COR-L47 (cell line): ENCODE measurements at places on chromosomes 13 and 19.

DNA sequence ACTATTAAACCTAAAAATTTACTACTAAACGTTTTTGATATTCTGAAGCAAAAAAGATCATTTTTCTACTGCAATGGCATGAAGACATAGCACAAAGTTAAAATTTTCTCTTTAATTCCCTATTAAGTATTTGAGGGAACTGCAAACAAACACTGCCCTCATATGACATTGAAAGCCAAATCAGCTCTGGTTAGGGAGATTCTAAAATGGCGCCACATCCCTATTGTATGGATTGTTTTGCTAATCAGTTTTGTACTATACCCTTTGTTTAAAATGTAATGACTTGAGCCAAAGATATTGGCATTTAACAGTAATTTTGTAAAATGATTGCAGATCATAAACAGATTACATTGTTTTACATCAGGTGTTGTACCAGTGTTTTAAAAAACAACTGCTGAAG lies 65.8 kb downstream of the FLT1 start:
- no peak for DNase-seq

DNA sequence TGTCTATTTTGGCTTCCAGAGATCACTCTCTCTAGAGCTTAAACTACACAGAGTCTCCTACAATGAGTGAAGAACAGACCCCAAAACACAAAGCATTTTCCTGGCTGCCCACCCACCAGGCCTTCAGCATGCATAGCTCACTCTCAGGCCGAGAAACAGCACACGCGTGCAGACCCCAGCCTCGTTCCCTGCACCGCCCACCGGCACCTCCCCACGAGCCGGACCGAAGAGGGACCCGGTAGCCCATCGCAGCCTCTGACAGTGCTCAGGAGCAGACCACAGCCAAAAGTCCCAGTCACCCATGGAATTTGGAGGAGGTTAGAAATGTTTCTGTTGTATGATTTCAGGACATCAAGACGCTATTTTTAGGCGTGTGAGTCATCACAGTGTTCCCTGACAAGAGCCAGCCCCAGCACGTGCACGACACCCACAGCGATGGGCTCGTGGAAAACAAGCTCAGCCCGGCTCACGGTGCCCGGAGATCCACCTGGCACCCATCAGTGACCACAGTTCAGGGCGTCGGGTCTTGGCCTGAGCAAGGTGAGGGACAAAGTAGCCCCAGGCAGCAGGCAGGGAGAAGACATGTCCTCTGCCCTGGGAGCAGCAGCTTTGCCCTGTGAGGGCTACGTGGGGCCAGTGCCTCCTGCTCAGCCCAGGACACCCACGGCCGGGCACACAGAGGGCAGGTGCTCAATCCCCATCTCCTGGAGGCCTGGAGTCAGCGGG lies 50.1 kb upstream of the SPACA7 start:
- no peak for DNase-seq

DNA sequence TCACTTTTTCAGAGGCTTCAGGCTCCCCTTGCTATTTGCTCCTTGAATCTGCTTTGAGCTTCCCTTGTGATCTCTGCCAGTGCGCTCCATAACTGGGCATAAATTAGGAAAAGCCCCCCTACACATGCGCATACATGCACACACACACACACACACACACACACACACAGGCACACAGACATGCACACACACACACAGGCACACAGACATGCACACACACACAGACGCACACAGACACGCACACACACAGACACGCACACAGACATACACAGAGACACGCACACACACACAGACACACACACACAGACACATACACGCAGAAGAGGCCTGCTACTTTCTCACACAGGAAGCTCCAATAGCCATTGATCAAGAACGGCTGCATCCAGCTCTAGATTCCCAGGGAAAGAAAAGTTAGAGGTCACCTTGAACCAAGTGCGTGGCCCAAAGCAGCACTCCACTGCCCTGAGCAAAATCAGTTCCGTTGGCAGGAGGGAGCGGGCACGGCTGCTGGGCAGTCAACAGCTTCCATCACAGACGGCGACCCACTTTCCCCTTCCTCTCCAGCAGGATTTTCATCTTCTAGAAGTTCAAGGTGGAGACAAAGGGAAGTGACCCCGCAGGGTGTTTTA lies 145.6 kb downstream of the DPF1 start:
- DNase-seq, result no peak

DNA sequence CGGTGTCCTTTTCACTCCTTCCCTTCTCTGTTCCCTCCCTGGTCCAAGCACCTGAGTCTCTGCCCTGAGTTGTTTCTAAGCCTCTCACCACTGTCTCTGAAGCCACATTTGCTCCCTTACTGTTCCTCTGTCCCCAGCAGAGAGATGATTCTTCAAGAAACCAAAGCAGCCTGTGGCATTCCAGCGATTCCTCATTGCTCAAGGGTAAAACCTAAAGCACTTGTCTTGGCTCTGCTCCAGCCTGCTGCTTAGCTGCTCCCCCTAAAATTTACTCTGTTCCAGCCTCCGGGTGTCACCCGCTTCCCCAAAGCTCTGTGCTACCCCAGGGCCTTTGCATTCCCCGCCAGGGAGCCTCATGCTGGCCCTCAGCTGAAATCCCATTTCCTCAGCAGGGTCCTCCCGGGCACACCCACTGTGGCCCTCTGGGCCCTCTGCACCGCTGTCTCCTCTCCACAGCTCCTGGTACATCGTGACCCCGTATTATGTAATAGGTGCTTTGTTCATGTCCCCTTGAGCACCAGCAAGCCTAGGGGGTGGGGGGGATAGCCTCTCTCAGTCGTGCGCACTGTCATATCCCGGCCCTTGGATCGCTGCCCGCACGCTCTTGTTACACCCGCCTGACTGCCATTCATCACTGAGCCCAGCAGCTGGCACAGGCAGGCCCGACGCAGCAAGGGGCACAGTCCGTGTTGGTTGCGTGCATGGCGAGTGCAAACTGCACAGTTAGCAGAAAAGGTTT lies 15.8 kb downstream of the TECR start:
- DNase-seq, result peak; percentile 98

GRCh38 chr19:38583985-38584305 lies 33.8 kb downstream of the MAP4K1 start:
- DNase-seq, result no peak

DNA sequence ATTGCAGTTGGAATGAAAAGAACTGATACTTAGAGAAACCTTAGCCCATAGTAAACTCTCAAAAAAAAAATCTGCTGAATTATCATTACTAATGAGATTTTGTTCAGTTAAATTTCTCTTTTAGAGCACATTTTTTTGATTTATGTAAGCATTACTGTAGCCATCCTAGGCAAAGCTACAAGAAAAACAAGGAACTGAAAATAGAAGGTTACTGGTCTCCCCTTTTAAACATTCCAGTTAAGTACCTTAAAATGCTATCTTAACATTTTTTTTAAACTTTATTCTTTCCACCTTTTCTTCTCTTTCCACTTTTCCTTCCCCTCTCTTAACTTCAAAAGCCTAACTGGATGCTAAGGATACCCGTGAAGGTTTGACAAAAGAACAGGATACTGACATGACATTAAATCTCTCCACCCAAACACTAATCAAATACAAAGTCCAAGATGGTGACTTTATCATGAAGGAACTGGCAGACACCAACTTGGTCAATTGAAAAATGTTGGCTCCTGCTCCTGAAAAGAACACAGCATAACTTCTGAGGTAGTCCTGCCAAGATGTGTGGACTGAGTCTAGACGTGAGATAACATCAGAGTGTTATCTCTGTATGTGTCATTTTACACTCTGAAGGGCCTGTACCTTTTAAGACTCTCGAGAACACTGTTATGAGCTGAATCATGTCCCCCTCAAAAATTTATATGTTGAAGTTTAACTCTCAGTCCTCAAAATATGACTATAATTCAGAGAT lies 29.5 kb upstream of the SACS start:
- DNase-seq, result no peak

DNA sequence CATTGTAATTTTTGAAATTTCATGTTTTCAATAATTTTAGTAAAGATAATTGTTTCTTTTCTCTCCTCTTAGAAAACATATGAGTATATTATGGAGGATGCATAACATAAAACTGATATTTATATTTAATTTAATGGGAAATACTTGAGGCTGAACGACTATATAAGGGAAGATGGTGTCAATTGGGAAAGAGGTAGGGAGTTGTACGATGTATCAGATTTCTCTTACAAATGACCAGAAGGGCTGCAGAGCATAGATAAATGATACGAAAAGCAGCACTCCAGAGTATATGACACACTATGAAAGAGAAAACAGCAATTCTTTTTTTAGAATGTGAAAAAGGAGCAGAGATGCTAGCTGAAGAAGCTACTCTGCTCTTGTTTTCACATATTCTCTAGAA lies 1308.0 kb upstream of the MIR17HG start:
- DNase-seq, result no peak

DNA sequence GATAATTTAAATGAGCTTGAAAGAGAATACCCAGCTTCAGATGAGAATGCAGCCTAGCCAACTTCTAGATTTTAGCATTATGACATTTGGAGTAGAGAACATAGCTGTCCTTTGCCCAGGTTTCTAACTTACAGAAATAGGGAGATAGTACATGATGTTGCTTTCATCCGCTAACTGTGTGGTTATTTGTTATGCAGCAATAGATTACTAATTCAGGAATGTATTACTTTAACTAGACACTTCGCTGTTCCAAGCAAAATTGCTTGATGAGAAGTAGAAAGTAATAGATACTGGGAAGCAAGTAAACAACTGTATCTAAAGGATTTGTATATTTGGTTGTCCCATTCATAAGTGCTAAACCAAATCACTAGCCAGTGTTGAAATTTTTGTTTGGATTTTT lies 790.9 kb upstream of the PRR20A start:
- DNase-seq, result no peak

DNA sequence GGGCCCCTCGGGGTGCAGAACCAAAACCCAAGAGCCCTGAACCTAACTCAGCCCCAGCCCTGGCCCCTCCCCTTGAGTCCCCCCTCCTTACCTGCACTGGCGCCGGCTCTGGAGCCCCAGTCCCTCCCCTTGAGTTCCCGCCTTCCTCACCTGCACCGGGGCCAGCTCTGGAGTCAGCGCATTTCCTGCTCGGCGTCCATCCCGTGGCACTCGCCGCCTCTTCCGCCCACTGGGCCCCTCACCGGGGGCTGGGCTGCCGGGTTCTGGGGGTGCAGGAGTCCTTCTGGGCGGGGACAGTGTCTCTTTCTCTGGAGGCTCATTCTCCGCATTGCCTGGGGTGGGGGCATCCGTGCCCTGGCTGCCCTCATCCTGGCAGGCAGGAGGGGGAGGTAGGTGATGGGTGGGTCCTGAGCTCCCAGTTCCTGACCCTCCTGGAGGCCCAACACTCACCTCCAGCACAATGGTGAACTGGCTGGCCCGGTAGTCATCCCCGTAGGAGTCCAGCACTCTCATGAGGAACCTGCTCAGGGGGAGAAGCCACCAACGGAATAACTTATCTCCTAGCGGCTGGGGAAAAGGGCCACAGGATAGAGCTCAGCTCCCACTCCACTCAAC lies 5.3 kb downstream of the NDUFA3 start:
- DNase-seq, result no peak

- DNase-seq, result no peak
Measured at GRCh38 chr13:111625526-111626315, 305.3 kb downstream of the TEX29 start.

GRCh38 chr19:3234800-3235199 lies 10.3 kb downstream of the CELF5 start:
- no peak for DNase-seq

DNA sequence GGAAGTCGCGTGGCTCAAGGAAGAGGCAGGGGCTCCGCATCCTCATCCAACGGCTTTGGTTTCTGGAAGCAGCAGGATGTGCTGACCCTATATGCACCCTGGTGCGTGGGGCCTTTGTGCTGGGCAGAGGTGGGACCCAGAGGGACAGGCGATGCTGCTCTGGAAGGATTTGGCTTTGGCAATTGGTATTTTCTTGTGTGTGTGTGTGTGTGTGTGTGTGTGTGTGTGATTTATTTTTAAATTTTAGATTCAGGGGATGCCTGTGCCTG lies 321.9 kb upstream of the ZNF507 start:
- DNase-seq, result no peak

GRCh38 chr19:45558399-45558878 lies 26.2 kb downstream of the OPA3 start:
- DNase-seq, result no peak

DNA sequence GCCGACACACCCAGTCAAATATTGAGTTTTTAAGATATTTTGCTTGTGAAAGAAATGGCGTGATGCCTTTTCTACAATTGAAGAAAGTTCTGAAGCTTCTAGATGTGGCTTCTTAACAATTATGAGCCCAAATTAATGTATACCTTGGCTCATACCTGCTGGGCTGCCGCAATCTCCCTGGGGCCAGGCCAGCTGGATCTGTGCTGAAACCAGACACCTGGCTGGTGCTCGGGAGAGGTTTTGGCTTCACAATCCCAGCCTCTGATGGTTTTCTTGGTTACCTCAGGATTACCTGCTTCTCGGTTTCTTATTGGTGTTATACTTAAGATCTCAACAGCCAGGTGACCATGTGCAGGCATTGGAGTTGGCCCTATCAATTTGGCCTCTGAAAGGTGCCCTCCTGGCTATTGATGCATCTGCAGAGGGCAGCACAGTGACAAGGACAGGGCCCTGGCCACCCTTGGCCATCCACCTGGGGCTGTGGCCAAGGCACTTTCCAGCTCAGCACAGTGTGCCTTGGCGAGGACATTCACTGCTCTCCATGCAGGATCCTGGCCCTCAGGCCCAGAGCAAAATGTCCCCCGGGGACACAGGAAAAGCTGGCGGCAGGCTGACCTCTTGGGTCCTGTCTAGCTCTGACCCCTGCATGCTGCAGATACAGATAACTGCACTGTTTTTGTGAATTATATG lies 305.0 kb downstream of the ZNF536 start:
- no peak for DNase-seq

- no peak for DNase-seq
Measured at GRCh38 chr13:88022431-88023208, 351.4 kb downstream of the SLITRK5 start.

- DNase-seq, result no peak
Measured at GRCh38 chr13:85616275-85616674, 182.9 kb downstream of the SLITRK6 start.

DNA sequence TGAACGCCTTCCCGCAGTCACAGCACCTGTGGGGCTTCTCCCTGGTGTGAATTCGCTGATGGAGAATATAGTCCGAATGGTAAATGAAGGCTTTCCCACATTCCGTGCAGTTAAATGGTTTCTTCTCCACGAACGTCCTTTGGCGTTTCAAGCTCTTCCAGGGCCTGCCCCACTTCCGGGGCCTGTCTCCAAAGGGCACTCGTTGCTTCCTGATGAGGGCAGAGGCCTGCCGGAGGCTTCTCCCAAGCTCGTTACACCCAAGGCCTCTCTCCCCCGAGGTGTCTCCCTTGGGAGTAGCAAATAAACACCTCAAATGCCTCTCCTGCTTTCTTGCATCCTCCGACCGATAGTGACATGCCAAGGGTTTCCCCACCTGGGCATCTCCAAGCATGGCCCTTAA lies 34.3 kb downstream of the ZNF473 start:
- DNase-seq, result no peak

DNA sequence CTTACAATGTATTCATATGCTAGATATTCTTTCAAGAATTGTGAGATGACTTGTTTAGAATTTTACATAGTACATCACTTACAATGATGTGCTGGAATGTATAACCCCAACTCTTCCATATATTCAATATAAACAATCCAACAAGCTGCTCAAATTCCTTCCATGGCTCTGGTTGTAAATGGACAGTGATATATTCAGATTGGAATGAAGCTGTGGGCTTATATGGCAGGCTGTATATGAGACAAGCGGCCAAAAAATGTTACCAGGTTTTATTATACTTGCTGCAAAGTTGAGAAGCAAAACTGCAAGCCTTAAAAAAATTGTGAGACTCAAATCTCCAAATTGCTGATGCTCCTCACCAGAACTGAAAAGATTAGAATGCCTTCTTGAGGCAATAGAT lies 83.6 kb upstream of the KLF12 start:
- DNase-seq, result no peak
